ENCODE measurements at places on chromosomes 5 and 9.

DNA sequence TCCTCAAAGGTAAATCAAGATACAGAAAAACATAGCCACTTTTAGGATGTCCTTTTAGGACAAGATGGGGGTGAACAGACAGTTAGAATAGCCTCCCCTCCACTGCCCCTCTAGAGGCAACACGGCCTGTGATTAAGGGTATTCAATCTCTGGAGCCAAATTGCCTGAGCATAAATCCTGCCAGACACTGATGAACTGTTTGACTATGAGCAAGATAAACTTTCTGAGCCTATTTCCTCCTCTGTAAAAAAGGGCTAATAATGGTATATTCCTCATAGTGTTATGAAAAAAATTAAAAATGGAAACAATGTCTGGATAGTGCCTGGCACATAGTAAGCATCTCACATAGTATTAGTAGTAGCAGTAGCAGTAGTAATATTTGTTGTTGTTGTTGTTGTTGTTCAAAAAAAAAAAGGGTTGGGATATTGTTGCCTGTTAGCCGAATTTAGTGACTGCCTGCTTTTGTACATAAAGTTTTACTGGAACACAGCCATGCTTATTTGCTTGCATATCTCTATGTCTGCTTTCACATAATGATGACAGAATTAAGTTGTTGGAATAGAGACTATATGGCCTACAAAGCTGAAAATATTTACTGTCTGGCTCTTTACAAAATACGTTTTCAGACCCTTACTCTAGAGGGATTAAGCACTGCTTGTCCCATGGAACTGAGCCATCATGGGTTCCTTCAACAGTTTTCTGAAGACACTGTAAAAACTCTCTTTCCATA is 536.3 kb downstream of the TLE4 start:
- no peak for DNase-seq

DNA sequence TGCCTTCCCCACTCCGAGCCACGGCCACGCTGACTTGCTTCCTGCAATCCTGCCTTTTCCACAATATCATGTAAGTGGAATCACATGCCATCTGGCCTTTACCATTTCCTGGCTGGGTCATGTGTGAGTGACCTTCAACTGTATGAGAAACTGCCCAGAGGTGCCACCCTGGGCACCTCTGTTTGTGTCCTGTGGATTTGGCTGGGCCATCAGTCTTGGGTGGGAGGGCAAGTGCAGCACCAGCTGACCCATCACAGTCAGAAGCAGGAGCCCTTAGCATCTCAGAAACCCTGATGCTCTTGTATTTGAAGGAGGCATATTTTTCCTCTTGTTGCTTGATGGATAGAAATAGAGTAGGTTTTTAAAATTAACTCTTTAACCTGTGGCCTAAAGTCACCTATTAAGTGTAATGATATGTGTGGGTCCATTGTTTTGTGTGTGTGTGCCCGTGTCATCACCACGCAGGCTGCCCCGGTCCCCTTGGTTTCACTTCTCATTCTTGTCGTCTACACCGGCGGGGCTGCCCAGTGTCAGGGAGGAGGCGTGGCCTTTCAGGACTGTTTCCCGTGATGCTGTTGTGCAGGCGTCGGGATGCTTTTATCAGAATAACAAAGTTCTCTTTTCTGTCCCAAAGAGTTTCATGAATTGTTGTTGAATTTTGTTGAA is 52.1 kb upstream of the CACNA1B start:
- DNase-seq, result no peak

GRCh38 chr5:142970440-142971030 is 200.4 kb downstream of the ARHGAP26 start:
- DNase-seq, result no peak

- DNase-seq, result no peak
Observed at GRCh38 chr5:15103130-15103529, 231.6 kb upstream of the ANKH start.

DNA sequence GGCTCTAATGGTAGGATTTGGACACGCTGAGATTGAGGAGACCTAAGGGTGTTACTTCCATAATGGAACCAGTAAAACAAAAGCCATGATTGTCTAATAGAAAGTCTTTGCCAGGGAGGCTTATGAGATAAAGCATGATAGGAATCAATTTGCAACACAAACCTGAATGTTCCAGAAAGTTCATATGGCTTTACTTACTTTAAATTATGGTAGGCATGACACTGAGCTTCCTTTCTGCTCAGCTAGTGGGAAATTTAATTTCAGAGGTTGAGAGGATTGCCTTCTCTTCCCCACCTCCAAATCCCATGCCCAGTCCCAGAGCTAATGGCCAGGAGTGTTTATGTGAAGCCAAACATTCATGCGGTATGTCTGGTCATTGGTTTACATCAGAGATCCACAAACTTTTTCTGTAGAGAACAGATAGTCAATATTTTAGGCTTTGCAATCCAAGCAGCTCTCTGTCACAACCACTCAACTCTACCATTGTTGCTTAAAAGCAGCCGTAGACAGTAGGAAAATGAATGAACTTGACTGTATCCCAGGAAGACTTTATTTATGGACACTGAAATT is 114.5 kb downstream of the UGCG start:
- no peak for DNase-seq

GRCh38 chr5:135710045-135710675 is 124.3 kb upstream of the SLC25A48 start:
- DNase-seq, result no peak

DNA sequence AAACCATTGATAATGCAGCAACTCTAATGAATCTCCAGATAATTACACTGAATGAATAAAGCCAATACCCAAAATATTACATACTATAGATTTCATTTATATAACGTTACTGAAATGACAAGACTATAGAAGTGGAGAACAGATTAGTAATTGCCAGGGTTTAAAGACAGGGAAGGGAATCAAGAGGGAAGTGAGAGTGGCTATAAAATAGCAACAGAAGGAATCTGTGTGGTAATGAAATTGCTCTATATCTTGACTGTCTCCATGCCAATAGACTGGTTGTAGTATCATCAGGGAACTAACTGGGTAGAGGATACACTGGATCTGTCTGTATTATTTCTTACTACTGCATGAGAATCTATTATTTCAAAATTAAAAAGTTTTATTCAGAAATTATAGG is 396.5 kb upstream of the RPS23 start:
- DNase-seq, result no peak

GRCh38 chr5:61357745-61358144 is 25.7 kb downstream of the ZSWIM6 start:
- no peak for DNase-seq

DNA sequence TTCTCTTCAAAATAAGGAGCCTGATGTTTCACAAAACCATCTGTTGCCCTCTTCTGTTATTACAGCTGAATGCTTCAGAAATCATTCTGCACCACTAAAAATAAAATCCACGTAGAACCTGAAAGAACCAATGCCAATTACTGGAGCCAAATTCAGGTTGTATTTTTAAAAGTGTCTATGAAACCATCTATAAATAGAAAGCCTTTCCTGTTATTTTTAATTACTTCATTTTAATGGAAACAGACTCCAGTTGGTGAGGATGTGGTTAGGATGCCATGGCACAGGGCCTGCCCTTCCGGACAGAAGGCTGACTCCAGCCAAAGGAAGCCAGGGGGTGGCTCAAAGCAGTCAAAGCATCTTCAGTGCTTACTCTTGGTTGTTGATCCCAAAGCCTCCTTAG is 119.8 kb downstream of the TENT4A start:
- DNase-seq, result no peak

GRCh38 chr9:72983512-72984225 is 30.8 kb upstream of the ALDH1A1 start:
- DNase-seq, result no peak

GRCh38 chr5:107736638-107737037 is 65.9 kb upstream of the EFNA5 start:
- no peak for DNase-seq

- no peak for DNase-seq
Observed at GRCh38 chr9:5696884-5697283, 68.0 kb downstream of the RIC1 start.

GRCh38 chr5:172906888-172907287 is 52.3 kb upstream of the RPL26L1 start:
- no peak for DNase-seq

DNA sequence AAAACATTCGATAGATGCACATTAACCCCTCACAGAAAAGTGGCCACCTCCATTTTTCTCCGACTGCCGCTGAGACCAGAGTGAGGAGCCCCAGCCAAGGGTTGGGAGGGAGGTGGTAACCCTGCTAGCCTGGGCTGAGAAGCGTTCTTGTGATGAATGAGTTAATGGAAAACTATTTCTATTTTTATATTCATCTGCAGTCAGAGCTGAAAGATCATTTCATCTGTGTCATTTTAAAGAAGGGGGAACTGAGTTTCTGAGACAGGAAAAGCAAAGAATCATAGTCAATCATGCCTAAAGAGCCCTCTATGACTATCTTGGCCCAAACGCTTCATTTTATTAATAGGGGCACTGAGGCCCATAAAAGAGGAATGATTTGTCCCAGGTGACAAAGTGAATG is 229.5 kb downstream of the PAPPA start:
- DNase-seq, result no peak

DNA sequence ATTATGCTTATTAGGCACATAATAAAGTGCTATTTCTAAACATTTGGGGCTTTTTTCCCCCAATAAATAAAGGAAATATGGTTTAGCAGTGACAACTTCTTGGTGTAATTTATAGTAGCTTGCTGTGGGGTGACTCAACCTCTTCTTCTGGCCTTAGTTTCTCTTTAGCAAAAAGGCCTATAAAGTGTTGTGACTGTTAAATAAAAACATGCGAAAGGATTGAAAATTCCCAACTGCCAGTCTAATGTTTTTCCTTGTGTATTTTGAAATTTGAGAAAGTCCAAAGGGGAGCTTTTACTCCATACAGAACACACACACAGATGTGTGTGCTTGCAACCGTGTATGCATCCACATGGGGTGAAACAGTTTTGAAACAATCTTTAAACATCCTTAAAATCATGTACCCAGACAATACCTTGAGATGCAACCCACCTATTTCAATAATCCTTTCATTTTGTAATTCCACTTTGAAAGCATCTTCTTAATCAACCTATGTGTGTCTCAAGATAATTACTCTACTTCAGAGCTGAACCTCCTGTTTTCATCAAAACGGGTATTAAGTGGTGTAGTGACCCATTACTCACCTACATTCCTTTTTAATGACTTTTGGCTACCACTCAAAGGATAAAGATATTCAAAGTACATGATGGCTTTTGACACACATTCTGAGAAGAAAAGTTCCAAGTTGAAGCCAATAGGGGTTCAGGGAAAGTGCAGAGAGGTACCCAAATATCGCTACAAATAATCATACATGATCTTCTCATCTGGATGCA is 123.8 kb downstream of the DROSHA start:
- DNase-seq, result no peak

DNA sequence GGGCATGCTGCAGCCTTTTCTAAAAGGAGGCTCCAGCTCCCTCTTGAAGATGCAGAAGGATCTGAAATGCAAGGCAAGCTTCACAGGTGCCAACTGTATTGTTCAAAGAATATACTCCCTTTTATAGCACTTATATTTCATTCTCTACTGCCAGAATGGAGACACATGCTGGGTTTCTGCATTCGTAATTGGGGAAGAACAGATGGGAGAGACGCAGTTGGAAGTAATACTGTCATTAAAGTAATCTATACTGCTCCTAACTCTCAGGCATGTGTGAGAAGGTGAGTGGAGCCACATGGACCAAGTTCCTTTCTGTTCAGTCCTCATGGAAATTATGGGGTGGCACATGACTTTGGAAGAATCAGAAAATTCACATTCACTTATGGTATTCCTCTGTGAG is 226.4 kb downstream of the TRIM32 start:
- no peak for DNase-seq

DNA sequence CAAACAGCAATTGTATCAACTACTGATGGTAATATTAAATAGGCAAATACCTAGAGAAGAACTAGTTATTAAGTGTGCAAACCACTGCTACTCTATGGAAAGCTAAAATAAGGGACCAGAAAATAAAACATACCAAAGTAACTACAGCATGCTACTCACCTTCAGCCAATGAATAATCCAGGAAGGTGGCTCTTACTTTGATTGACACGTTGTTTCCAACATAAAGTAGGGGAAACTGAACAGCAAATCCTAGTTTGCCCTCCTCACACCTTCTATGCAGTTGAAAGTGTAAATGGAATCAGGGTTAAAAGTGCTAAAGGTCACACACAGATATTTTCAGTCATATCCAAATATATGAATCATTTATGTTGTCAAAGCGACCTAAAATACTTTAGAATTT is 5.1 kb upstream of the FST start:
- no peak for DNase-seq

DNA sequence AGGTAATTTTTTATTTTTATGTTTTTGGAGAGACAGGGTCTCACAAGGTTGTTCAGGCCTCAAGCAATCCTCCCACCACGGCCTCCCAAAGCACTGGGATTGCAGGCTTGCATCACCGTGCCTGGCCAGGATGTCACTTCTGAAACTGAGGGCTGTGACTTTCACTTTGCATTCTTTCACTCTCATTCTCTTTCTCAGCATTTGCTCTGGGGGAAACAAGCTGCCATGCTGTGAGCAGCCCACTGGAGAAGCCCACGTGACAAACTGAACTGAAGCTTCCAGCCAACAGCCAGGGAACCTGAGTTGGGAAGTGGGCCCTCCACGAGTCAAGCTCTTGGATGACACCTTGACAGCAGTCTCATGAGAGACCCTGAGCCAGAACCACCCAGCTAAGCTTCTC is 109.4 kb downstream of the C5orf15 start:
- no peak for DNase-seq

GRCh38 chr9:129436751-129437625 is 183.9 kb downstream of the C9orf50 start:
- peak; percentile 75 for DNase-seq

GRCh38 chr5:145777445-145778063 is 57.6 kb downstream of the PRELID2 start:
- no peak for DNase-seq

DNA sequence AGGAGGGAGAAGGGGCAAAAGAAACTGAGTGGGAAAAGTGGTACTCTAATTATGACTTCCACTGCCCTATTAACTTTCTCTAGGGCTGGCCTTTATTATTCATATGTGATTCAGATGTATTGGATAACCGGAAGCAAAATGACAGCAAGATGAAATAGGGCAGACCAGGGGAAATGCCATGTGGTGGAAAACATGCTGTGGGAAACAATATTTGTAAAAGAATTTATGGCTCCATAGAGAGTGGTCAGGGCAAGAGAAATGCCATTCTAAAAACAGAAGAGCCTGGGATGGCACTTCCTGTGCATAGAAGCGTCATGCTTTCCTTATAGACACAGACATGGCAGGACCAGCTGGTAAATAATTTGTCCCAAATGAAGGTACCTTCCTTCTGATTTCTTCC is 67.7 kb downstream of the MEGF10 start:
- DNase-seq, result no peak
